ENCODE measurements at places on chromosomes 2 and 18.

- peak; percentile 88 for DNase-seq
Observed at GRCh38 chr2:231687133-231687852, 21.0 kb upstream of the PTMA start.

DNA sequence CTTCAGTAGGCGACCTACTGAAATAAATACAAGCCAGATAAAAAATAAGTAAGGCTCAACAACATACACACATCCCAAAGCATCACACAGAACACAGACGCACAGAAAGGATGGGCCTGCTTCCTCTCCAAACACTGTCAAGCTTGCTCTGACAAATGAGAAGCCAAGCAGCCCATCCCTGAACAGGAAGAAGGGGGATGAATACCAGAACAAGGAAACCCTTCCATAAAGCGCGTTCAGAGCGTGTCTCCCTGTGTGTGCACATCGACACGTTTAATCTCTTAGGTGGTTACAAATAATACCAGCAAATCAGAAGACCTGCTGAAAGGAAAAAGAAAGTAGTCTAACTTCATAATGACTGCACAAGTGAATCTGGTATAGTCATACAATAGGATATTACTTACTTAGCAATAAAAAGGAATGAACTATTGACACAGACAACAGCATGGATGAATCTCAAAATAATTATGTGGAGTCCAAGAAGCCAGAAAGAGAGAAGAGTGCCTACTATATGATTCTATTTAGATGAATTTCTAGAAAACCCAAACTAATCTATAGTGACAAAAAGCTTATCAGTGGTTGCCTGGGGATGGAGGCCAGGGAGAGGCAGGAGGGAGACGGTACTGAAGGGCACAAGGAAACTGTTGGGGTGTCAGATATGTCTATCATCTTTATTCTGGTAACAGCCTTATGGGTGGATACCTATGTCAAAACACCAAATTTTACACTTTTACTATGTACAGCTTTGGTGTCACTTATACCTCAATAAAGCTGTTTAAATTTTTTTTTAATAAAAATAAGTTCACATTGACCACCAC, 26.8 kb downstream of the MBOAT2 start:
- no peak for DNase-seq

DNA sequence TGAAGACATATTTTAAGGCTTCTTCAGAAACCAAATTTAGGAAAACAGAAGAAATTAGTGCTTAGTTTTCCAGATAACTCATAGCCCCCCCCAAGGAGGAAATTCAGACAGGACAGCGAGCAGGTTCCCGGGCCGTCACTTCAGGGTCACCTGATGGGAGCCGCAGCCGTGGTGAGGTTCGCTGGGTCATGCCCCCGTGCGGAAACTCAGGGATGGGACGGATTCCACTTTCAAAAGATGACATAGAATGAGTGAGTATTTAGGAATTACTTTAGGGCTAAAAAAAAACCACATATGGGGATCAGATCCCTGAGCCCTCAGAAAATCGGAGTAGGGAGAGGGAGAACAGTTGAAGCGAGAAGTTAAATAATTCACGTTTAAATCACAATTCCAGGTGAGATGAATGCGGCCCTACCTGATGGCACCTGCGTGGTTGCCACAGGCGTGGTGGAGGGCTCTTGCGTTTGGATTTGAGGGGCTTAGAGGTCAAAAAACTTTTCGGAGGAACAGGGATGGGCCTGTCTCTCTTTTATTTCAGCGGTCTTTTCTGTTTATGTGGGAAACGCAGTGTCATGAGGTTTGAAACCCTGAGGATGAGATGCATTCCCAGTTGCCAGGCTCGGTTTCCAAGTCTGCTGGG, 114.4 kb downstream of the NFATC1 start:
- DNase-seq: no peak

- DNase-seq: no peak
Observed at GRCh38 chr2:159449504-159450124, 163.1 kb upstream of the WDSUB1 start.

GRCh38 chr2:203983064-203983715, 46.6 kb downstream of the ICOS start:
- DNase-seq: no peak

GRCh38 chr2:95262896-95263542, 11.2 kb upstream of the PROM2 start:
- no peak for DNase-seq

DNA sequence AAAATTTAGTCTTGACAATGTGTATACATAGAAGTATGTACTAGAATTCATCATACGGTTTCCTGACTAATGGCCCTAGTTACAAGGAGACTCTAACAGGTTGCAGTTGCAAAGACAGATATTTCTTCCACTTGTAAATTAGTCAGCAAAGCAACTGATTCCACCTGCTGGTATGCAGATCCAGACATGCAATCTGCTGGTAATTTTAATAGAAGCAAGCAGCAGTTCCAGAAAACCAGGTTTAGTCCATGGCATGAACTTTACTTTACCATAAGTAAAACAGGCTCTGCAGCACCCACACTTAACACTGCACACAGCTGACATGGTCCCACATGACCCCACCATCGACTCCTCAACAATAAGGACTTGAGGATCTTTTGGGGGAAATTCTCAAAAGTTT, 110.9 kb upstream of the SP3 start:
- no peak for DNase-seq

- no peak for DNase-seq
Observed at GRCh38 chr2:126826491-126826890, 72.2 kb upstream of the TEX51 start.

GRCh38 chr2:150977296-150977695, 284.4 kb downstream of the RBM43 start:
- DNase-seq: no peak

GRCh38 chr2:50641633-50642032, 390.3 kb downstream of the NRXN1 start:
- no peak for DNase-seq

DNA sequence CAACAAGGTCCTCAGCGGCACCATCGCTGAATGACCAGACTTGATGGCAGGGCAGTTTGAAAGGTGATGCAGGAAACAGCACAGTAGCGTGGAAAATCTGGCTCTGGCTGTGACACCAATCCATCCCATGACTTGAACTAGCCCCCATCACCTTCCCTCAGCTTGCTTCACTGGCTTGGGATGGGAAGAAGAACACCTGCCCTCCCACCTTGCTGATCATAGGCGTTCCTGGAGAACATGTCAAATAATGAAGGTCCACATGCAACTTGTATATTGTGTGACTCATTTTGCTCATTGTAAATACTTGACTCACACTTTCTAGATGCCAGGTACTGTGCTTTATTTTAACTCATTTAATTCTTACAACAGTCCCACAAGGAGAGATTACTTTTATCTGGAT, 292.4 kb upstream of the SPRED2 start:
- no peak for DNase-seq

- DNase-seq: no peak
Observed at GRCh38 chr2:127575941-127576432, 40.5 kb downstream of the MYO7B start.

GRCh38 chr18:70417847-70418246, 129.0 kb downstream of the SOCS6 start:
- no peak for DNase-seq

DNA sequence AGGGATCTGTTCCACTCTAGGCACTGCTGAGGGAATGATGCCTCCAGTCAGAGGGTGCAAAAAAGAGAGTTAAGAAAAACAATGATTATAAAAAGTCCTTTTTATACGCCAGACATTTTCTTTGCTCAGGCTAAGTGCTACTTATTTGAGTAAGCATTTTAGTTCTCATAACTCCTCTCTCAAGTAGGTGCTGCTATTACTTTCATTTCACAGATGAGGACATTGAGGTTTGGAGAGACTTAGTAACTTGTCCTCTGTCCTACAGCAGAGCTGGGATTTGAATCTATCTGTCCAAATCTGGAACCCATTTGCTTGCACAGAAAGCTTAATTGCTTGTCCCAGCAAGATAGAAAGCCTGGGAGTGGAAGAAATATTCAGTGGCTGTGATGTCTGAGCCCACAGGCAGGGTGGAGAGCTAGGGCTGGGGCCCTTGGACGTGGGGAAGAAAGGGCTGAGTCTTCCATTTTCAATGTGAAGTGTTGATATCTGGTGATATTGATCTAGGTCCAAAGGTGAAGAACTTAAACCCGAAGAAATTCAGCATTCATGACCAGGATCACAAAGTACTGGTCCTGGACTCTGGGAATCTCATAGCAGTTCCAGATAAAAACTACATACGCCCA, 5.8 kb downstream of the IL37 start:
- DNase-seq: no peak
